ENCODE measurements at places on chromosomes 7 and 10.

- DNase-seq: no peak
Measured at GRCh38 chr7:78862411-78862900, 591.0 kb downstream of the MAGI2 start.

- no peak for DNase-seq
Measured at GRCh38 chr7:91082852-91083495, 181.3 kb upstream of the FZD1 start.

DNA sequence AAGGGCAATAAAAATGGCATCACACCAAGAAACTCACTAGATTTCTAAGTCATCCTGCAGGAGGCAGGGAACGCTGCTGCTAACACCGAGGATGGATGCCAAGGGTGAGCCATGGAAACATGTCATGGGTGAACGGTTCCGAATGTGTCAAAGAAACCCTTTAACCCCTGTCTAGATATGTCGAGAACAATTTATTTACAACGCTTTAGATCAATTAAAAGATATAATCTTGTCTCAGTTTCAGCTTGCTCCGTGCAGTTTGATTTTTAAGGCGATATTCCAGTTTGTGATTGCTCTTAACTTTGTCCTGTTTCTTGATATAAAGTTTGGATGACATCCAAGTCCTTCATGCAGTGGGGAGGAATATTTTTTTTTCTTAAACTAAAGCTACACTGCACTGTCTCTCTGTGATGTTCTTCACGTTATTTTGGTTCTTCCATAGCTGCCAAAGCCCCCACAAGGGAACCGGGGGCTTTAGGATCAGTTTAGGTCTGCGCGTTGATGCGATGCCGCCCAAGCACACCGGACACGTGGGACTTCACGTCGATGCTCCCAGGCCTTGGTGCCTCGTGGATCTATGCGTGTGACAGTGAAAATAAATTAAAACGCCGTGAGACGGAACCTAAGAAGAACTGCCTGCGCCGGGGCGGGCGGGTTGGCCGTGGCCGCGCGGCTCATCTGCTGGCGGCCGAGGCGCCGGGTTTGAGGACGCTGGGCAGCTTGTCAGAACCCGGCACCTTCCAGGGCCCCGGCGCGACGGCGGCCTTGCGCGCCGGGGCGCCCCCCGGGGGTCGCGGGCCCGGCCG, 220.3 kb downstream of the PHTF2 start:
- no peak for DNase-seq

GRCh38 chr7:91357379-91357778, 93.1 kb downstream of the FZD1 start:
- DNase-seq: no peak

DNA sequence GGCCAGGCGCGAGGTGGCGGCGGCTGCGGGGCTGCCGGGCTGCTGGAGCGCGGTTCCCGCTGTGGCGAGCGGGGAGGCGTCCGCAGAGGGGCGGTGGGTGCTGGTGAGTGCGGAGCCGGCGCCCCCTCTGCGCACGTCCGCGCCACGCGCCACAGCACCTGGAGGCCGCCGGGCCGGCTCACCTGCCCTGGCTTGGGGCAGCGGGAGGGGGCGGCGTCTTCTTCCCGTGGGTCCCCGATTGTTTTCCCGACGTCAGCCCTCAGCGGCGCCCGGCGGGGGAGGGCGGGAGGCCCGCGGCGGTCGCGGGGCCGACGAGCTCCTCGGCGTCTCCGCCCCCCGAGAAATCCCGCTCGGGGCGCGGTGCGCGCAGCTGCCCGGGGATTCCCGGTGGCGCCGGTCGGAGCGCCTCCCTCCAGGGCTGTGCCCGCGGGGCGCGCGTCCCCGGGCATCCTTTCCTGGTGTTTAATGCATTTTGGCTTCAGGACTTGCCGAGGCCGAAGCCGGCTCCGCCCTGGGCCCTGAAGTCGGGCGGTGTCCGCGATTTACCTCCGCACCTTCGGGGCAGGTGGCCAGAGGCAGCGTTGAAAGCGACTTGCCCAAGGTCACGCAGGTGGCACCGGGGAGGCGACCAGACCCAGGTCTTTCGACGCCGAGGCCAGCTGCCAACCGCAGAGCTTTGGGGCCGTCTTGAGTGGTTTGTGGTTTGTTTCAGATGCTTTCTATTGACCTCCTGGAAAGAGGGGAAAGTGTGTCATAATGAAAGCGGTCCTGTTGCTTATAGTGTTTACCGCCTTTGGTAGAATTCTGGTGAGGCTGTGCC, 561 bp downstream of the PLEKHA1 start:
- peak; percentile 50 for DNase-seq

DNA sequence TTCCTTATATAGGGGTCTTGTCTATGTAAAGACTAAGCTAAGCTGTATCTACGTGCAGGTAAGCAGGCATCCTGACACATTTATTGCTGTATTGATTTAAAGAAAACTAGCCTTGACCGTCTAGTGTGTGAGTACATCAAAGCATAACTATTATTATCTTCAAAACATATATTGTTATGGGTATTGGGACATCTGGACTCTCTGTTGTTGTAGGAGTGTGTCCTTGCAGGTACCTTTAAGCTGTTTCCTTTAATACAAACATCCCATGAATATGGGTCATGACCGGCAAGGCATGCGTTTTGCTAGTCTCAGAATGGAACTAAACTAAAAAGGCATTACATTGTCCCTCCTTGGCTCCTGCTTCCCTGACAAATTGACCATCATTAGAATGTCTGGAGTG, 35.1 kb upstream of the AKR1E2 start:
- no peak for DNase-seq

DNA sequence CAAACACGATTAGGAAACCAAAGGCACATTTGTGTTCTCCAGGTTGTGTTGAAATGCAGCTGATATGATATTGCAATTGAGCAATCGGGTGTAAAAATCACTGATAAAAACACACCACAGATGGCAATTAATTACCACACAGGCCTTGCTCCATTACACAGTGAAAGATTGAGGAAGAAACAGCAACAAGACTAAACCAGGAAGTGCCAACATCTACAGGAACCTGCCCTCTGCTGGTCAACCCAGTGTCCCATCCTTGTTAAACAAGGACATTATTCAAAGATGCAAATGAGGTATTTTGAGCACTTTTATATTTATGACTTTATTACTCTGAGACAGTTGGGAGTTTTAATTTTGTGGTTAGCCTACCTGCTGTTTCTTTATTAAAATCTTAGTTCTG, 765.6 kb upstream of the GHITM start:
- no peak for DNase-seq

- DNase-seq: no peak
Measured at GRCh38 chr7:104111271-104111670, 96.5 kb downstream of the ORC5 start.

GRCh38 chr7:105650382-105650970, 69.2 kb upstream of the EFCAB10 start:
- DNase-seq: no peak

DNA sequence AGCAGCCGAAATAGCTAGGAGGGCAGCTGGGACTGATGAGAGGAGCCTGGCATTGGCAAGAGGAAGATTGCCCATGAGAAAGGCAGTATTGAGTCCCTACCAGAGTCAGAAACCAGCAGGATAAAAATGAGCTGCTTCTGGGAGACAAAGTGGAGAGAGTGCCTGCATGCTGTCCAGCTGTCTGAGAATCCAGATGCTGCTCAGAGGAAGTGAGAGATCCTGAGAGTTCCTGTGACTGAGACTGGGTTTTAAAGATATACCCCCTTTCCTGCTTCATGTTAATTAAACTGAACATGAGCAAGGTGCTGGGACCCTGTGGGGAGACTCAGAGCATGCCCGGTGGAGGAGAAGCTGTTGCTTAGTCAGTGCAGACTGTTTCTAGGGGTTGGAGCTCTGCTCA, 107.5 kb downstream of the KIF20B start:
- no peak for DNase-seq

DNA sequence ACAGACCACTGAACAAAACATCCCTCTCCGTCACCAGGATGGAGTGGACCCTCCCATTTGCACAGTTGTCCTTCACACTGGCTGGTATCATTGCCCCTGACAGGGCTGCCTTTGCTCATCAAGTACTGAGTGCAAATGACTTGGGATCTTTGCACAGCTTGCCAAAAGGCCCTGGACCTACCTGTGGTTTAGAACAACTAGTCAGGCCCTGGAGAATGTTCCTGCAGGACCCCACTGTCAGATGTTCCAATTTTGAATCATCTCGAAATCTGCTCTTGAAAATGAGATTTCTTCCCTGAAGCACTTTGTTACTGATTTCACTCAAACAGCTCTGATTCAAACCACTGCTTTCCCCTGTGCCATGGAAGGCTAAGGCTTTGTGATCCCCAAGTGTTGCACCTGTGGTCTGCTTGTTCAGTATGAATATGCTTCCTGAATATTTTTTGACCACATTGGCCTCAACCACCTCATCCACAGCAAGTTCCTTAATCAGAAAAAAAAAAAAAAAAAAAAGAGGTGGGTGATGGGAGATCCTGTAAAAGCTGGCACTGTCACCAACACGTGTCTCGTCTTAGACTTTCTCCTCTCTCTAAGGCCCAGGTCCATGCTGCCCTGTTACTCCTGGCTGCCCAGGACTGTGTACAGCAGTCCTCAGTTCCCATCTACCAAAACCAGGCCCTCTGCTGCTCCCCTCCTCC, 2.7 kb upstream of the AOAH start:
- DNase-seq: no peak

DNA sequence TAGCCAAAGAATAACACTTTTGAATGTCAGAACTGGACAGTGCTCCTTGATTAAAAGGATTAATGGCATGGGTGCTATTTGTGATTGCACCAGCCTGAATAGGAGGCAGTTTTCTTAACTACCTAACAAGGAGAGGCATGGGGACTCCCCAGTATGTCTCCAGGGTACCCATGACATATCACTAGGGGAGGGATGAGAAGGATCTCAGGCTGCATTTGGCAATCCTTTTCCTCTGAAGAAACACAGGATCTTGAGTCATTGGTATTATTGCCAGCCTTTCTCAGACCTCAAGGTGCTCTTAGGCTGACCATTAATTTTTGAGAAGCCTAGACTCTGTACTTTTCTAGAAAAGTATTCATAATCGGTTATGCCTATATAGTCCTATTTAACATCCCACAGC, 77.5 kb upstream of the NPVF start:
- DNase-seq: no peak

Data from amygdala (tissue), 56 donors.